Activated naive CD8-positive, alpha-beta T cell treated with anti-CD3 and anti-CD28 coated beads, Interleukin-2, amount 10 ng/mL, durations not matched to agents 7 days and 5 days (primary cell): ENCODE measurements at places on chromosomes 3 and 15.
A peak's percentile ranks its signal among the peaks of the same experiment; 100 is the strongest.

DNA sequence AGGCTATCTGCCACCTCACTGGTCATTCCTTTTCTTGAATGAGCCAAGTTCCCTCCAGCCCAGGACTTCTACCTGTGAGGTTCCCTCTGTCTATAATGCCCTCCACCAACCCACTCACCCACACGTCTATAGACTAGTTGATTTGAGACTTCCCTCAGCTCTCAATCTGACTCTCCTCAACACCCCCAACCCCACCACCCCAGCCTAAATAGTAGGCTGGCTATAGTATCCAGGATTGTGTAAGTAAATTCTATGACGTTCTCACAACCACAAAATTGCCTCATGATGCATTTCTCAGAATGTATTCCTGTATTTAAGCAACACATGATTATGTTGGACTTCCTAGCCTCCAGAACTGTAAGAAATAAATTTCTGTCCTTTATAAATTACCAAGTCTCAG is 2.2 kb downstream of the PLSCR1 start:
- DNase-seq = no peak
- H3K36me3 ChIP-seq = peaks cover 45% of the 10 kb centered on the region
- H3K27me3 ChIP-seq = no peaks in the 10 kb centered on the region
- peak overlapping the region; percentile 99 for H3K27ac ChIP-seq

DNA sequence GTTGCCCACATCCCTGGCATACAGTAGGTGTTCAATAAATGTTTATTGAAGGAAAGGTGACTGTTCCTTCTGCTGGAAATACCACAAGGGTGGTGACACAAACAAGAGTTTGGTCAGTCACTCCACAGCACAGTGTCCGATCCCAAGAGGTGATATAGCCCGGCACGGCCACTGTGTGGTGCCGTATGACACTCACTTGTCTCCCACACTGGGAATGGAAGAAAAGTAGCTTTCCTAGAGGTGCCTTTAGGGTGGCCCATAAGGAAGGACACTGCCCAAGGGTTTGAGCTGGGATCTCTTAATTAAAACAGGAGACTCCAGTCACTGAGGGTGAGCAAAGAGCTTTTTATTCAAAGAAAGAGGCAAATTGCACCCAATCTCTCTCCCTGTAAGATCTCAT is 40.5 kb downstream of the TGM4 start:
- H3K36me3 ChIP-seq = no peaks in the 10 kb centered on the region
- peaks cover 5% of the 10 kb centered on the region for H3K27me3 ChIP-seq
- no peak overlapping the region for H3K4me3 ChIP-seq
- no peak overlapping the region for H3K27ac ChIP-seq
- no peak for DNase-seq
- H3K4me1 ChIP-seq = no peaks in the 10 kb centered on the region

DNA sequence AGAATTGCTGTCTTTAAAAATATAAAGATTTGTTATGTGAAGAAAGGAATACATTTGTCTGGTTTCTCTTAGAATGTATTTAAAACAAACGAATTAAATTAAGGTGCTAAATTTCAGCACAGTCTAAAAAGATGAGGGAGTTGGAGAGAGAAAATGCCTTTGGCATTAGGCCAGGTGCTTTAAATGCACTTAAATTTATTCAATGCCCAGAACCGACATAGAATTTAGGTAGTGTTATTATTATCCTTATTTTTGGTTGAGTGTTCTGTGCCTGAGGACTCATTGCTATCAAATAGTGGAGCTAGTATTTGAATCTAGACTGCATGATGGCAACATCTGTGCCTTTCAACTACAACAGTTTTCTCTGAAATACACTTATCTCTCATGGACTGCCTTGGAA is 287.5 kb downstream of the RBMS3 start:
- H3K27ac ChIP-seq = no peak overlapping the region
- no peaks in the 10 kb centered on the region for H3K4me1 ChIP-seq
- peaks cover 3% of the 10 kb centered on the region for H3K27me3 ChIP-seq
- H3K36me3 ChIP-seq = no peaks in the 10 kb centered on the region

DNA sequence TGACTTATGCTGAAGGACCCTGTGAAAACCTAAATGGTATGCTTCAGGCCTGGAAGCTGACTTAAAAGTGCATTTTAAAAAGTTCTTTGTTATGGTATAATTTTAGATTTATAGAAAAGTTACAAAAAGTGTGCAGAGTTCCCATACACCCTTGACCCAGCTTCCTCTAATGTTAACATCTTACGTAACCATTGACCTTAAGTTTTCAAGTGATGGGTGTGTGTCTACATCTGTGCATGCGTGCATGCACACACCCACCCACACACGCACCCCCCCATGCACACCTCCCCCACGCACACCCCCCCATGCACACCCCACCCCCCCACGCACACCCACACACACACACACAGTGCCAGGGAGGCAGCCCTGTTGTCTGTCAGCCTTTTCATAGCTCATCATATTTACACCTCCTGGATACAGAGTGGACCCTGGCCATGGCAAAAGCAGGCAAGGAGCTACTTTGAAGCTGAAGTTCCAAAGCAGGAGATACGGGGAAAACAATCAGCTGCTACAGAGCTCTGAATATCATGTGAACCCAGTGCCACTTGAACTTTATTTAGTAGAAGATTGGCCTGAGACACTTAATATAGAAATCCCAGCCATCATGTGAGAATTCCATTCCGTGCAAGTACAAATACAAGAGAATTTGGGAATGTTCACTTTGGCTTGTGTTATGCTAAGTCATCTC is 30.0 kb upstream of the TRAK1 start:
- no peaks in the 10 kb centered on the region for H3K36me3 ChIP-seq
- no peak overlapping the region for H3K27ac ChIP-seq
- H3K27me3 ChIP-seq = no peaks in the 10 kb centered on the region
- H3K4me1 ChIP-seq = peaks cover 2% of the 10 kb centered on the region
- H3K4me3 ChIP-seq = no peak overlapping the region

GRCh38 chr3:157240408-157240807 is 80.5 kb upstream of the CCNL1 start:
- H3K4me1 ChIP-seq = peaks cover 3% of the 10 kb centered on the region
- no peaks in the 10 kb centered on the region for H3K36me3 ChIP-seq
- H3K27ac ChIP-seq = no peak overlapping the region
- no peak for DNase-seq
- no peak overlapping the region for H3K4me3 ChIP-seq

GRCh38 chr3:144455841-144456440 is 484.3 kb downstream of the DIPK2A start:
- no peaks in the 10 kb centered on the region for H3K36me3 ChIP-seq
- H3K27ac ChIP-seq = no peak overlapping the region
- no peak overlapping the region for H3K4me3 ChIP-seq
- DNase-seq = no peak
- H3K4me1 ChIP-seq = no peaks in the 10 kb centered on the region

- no peak overlapping the region for H3K4me3 ChIP-seq
- no peak overlapping the region for H3K27ac ChIP-seq
- H3K36me3 ChIP-seq = no peaks in the 10 kb centered on the region
- no peak for DNase-seq
Observed at GRCh38 chr3:73427048-73427706, 197.6 kb downstream of the PDZRN3 start.

GRCh38 chr15:94893091-94893490 is 661.7 kb downstream of the MCTP2 start:
- no peak overlapping the region for H3K27ac ChIP-seq
- no peaks in the 10 kb centered on the region for H3K36me3 ChIP-seq
- H3K4me1 ChIP-seq = no peaks in the 10 kb centered on the region
- H3K4me3 ChIP-seq = no peak overlapping the region
- H3K27me3 ChIP-seq = no peaks in the 10 kb centered on the region
- DNase-seq = no peak

DNA sequence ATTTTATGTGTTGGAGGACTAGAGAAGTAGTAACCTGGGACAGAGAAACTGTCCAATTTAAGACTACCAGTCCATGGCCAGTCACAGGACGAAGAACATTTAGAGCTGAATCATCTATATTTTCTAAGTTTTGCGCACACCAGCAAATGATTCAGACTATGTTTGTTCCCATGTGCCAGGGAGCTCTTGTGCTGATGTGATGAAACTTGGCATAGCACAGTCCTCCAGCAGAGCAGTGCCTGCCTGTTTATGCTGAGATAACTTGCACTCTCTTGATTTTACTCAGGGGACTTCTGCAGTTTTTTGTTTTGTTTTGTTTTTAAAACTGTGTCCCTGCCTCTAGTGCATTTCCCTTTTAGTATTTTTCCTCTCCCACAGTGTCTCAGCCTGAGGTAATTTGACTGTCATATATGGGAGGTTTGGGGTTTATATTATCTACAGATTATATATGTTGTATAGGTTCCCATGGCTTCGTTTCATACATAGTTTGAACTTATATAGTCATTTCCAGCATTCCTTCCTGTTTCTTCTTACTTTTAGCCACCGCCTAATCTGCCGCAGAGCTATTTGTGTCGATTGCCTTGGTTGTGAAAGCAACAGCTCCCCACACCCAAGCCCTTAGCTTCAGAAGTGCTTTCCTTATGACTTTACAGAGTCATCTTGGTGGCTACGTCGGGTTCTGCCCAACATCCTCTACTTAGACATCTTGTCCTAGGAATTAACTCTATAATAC is 45.5 kb downstream of the PPM1L start:
- H3K27me3 ChIP-seq = peaks cover 10% of the 10 kb centered on the region
- DNase-seq = no peak
- peaks cover 7% of the 10 kb centered on the region for H3K4me1 ChIP-seq
- H3K27ac ChIP-seq = peak overlapping the region; percentile 36
- H3K4me3 ChIP-seq = peak overlapping the region; percentile 53
- no peaks in the 10 kb centered on the region for H3K36me3 ChIP-seq

DNA sequence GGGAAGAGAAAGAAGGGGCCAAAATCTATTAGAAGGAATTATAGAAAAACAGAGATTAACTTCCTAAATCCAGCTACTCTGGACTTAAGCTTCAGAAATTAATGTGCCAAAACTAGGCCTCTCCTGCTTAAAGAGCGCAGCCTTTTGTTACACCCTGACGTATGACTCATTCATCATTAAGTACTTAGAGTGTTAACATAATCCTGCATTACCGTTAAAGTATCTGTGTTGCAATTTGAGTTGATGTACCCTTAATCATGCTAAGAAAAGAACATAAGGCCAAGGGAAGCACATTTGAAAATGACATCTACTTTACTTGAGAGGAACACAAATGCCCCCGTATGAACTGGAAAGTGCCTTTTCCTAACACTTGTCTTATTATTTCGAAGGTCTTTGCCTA is 7.9 kb downstream of the HTR3D start:
- peaks cover 3% of the 10 kb centered on the region for H3K27me3 ChIP-seq
- no peaks in the 10 kb centered on the region for H3K4me1 ChIP-seq
- no peak for DNase-seq
- no peak overlapping the region for H3K4me3 ChIP-seq
- H3K27ac ChIP-seq = no peak overlapping the region
